Activated CD4-positive, alpha-beta memory T cell treated with anti-CD3 and anti-CD28 coated beads for 36 hours (primary cell): ENCODE measurements at places on chromosomes 5 and 9.

DNA sequence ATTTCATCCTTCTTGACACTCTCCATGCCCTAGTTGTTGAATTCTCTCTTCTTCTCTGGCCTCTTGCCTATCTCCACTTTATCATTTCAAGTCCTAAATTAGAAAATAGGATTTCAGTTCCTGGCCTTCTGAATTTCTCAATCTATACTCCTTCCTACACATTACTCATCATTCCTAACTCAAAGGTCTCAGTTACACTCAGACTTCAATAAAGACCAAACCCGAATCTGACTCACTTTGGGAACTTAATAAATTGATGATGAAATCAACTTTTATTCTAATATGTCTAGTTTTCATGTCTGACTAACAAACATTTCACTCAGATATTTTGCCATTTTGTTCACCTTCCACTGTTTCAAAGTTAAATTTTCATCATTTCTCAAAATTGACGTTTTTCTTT is 113.6 kb upstream of the TSLP start:
- DNase-seq = no peak

DNA sequence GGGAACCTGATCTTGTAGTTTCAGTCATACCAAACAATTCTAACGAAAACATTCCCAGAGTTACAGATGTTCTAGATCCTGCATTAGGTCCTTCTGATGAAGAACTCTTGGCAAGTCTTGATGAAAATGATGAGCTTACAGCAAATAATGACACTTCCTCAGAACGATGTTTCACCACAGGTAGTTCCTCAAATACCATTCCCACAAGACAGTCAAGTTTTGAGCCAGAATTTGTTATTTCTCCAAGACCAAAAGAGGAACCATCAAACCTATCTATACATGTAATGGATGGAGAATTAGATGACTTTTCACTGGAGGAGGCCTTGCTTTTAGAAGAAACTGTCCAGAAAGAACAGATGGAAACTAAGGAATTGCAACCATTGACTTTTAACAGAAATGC is 21.0 kb downstream of the RMI1 start:
- DNase-seq = no peak

DNA sequence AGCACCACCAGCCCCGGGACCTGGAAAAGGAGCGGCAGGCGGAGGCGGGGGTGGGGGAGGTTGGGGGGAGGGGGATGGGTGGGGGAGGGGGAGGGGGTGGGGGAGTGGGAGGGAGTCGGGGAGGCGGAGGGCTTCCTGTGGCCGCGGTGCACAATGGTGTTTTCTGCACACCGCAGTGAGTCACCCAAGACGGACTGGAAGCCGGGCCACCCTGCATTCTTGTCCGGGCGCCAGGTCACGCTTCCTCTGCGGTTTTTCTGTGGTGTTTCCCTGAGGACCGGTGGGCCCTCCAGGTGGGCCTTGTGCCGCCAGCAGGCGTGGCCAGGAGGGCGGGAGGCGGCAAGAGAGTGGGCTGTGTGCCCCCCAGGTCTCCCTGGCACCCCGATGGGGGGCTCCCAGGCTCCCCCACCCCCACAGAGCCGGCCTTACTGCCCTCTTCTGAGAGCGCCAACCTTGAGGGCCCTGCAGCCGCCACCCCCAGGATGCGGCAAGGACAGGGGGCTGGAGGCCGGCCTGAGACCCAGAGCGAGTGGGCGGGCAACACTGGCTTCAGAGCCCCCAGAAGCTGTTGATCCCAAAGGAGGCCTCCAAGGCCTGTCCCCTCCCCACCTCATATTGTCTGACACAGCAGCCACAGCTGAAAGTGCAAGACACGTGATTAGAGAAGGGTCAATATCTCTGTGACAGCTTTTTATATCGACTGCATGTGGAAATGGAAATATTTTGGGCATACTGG is 11.1 kb downstream of the EXD3 start:
- peak; percentile 78 for DNase-seq

DNA sequence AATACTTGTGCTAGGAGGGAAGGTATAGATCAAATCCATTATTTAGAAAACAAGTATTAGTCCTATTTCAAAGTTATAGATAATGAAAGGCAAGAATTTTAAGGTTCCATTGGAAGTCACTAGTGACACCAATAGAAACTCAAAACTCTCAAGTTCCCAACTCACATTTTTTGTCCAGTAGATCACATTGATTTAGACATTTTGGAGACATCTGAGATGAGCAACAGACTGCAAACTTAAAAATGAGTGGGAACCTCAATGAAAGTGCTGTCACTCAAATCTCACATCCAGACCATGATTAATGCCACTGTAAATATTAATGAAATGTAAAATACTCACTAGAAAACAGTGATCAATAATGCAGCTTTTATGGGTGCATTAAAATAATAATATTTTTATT is 405.0 kb downstream of the ENC1 start:
- no peak for DNase-seq

- peak; percentile 79 for DNase-seq
Observed at GRCh38 chr5:100904259-100904861, 1.3 kb upstream of the ST8SIA4 start.

GRCh38 chr9:98378206-98378780 is 122.8 kb upstream of the TBC1D2 start:
- DNase-seq = no peak

DNA sequence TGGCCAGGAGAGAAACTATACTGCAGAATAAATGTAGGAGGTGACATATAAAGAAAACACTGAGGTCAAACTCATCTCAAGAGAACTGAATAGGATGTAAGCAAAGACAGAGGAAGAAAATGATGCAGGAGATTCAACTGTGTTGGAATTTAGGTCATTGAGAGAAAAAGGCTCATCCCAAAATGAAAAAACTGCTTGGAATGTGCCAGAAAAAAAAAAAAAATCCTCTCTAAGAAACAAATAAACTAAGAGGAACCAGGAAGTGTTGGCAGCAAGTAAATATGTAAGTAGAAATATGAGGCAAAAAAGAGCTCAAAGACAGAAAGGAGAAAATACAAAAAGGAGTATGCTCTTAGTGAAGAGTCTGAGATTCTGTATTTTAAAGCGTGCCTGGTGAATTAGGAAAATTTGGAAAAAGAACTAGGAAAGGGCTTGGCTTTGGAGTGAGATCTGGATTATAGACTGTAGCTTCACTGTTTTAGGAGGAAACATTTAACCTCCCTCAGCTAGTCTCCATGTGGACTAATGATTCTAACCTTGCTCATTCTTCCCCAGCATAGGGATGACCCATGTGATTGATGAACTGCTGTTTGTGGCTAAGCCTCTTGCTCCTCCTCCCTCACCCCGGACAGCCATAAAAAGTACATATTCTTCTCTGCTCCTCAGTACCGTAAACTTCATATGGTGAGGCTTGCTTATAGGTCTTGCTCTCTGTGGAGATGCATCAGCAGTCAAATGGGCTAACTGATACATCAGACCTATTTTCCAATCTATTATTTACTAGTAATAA is 185.6 kb upstream of the POU5F2 start:
- no peak for DNase-seq
